ENCODE measurements at places on chromosomes 7 and 10.

- no peak for DNase-seq
These were observed 134.6 kb downstream of the TEX36 start for GRCh38 chr10:125548356-125548755.

GRCh38 chr7:93475811-93476210, 98.7 kb downstream of the CALCR start:
- DNase-seq = no peak

GRCh38 chr7:47357863-47358262, 224.0 kb downstream of the TNS3 start:
- DNase-seq = no peak

GRCh38 chr7:42843205-42843800, 68.6 kb downstream of the C7orf25 start:
- no peak for DNase-seq

- no peak for DNase-seq
These were observed 302.9 kb upstream of the PODXL start for GRCh38 chr7:131859147-131859821.
